ENCODE measurements at places on chromosomes 6 and 20.

GRCh38 chr20:38800882-38801281 is 4.6 kb upstream of the PPP1R16B start:
- DNase-seq, result no peak

- DNase-seq, result no peak
Measured at GRCh38 chr20:60352017-60352416, 393.8 kb downstream of the CDH26 start.

DNA sequence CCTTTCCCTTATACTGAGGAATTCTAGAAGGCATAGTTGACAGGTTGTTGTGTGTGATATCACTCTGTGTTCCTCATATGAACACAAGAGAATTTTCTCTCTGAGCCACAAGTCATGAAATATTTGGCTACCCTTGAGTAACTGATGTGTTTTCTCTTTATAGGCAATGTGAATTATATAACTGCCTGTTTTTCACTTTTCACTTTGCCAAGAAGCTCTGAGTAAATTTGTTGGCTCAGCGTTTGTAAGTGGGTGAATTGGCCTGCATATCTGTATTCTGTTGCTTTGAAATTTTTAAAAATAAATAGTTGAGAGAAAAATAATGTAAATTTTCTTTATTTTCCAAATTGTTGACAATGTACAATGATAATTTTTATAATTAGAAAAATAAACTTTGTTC is 5.2 kb upstream of the BTBD9 start:
- no peak for DNase-seq

DNA sequence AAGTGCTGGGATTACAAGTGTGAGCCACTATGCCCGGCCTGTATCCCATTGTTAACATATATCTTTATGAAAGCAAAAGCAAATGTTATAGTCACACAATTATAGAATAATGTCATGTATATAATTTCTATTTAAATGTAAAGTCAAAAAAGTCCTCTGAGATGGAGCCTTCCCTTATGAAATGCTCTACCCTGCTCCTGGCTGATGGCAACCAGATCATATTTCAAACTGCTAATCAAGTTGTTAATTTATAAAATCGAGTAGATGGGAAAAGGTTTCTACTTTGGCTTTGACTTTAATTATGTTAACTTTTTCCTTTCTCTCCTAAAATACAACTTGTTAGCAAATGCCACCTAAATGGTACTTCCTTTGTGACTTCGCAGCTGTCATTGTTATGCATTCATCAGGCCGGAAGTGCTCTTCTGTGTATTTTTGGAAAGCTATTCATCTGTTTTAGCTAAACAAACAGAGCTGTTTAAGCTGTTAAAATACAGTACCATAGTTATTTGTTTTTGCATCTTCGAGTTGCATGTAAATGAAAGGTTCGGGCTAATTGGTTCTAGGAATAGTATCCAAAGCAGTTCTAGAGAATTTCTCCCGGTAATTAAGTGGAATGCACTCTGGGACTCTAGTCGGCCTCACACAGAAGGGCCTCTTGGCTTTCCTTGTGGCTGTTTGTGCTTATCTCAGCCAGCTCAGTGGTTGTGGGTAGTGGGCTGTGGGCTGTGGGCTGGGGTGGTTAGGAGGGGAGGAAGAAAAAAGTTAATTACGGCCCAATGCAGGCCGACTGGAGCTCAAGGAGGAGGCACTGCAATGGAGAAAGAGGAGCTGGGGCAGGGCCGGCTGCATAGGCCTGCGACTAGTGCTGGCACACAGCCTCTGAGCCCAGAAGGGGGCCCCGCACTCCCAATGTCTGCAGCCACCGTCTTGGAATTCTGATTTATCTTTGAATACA is 34.8 kb downstream of the SLC35D3 start:
- DNase-seq, result no peak

DNA sequence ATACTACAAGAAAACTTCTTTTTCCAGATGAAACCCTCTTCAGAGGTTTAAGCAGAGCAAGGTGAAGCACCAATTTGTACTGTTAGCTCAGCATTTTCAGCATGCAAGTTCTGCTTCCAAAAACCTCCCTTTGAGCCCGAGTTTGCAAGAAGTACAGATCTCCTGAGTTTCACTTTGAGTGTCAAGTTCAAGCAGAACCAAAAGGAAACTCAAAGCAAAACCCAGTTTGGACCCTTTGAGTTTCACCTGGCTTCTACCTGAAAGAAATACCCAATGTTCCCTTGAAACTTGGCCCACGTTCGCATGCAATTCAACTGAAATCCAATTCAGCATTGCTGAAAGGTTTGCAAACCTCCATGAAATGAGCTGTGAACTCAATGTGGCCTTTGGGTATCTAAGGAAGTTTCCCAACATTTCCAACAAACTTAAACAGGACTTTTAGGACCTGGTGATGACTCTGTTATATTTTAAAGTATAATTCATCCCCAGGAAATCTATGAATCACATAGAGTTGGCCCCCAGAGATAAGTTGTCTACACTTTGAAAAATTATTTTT is 62.9 kb upstream of the HBS1L start:
- no peak for DNase-seq

DNA sequence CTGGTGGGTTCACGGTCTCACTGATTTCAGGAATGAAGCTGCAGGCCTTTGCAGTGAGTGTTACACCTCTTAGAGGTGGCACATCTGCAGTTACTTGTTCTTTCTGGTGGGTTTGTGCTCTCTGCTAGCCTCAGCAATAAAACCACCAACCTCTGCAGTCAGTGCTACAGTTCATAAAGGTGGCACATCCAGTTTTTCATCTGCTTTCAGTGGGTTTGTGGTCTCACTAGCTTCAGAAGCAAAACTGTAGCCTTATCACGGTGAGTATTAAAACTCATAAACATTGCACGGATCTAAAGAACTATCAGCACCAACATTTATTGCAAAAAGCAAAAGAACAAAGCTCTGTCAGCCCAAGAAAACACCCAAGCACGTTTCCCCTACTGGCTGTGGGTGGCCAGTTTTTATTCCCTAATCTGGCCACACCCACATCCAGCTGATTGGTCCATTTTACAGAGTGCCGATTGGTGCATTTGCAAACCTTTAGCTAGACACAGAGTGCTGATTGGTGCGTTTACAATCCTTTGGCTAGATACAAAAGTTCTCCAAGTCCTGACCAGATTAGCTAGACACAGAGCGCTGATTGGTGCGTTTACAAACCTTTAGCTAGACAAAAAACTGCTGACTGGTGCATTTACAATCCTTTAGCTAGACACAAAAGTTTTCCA is 3.4 kb upstream of the TMEM14C start:
- no peak for DNase-seq

DNA sequence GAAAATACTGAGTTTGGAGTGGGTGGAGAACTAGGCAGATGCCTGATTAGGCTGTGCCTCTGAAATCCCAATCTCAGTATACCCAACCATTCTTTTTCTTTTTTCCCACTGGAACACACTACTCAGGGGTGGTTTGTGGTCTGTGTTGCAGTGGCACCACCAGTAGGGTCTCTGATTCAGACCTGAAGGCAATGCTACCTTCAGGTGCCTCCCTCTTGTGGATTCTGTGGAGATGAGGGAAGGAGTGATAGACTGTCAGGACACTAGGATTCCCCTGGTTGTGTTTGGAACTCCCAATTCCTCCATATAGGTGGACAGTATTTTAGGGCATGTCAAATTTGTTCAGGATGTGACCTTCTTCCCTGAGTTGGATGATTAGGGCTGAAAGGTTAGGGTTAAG is 47.4 kb upstream of the SYNCRIP start:
- no peak for DNase-seq

GRCh38 chr6:25717866-25718740 is 36.4 kb upstream of the SLC17A4 start:
- DNase-seq, result no peak

- DNase-seq, result no peak
Measured at GRCh38 chr20:55095745-55096400, 620.5 kb downstream of the DOK5 start.

- no peak for DNase-seq
Measured at GRCh38 chr20:23034721-23035671, at the start of gene SSTR4. TSS of gene SSTR4 (plus strand) at chr20:23035312. CDS start at chr20:23035484, 172 bp downstream.

DNA sequence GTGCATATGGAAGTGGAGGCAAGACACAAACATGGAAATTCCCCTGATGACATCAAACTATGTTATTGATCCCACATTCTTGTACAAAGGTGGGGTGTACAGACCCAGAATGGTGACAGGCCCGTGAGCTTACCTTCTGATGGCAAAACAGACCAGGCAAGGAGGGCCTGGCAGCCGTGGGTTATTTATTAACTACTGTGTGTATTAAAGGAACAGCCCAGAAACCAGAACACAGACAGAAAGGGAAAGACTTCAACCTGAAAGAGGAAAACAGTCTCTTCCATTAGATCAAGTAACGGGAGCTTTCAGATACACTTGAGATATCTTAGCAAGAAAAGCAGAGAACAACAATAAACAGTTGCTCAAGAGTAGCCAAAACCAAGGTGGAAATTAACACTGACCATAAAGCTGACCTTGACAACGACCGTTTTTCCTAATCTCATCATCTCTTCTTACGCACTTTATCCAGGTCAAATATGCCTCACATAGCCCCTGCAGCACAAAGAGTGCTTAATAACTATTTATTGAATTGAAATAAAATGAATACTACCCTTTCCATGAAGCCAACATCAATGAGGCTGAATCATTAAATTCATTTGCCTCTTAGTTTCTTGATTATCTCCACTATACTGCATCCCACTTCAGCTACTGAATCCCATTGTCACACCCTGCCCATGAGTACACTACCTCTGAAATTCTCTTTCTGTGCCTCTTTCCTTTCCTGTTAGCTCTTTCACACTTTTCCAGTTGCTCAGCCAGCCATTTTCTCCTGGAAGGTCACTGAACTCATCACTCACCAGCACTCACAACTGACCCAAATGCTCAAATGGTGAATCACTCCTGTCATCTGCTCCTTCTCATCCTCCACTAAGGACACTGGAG is 67.4 kb downstream of the MOXD1 start:
- no peak for DNase-seq

DNA sequence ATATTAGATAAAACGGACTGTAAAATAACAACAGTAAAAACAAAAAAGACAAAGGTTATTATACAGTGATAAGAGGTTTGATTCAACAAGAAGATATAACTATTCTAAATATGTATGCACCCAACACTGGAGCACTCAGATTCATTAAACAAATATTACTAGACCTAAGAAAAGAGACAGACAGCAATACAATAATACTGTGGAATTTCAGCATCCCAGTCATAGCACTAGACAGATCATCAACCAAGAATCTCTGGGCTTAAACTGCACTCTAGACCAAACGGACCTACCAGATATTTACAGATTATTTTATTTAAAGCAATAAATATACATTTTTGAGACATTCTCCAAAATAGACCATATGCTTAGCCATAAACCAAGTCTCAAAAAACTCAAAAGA is 263.8 kb downstream of the C6orf118 start:
- DNase-seq, result no peak

DNA sequence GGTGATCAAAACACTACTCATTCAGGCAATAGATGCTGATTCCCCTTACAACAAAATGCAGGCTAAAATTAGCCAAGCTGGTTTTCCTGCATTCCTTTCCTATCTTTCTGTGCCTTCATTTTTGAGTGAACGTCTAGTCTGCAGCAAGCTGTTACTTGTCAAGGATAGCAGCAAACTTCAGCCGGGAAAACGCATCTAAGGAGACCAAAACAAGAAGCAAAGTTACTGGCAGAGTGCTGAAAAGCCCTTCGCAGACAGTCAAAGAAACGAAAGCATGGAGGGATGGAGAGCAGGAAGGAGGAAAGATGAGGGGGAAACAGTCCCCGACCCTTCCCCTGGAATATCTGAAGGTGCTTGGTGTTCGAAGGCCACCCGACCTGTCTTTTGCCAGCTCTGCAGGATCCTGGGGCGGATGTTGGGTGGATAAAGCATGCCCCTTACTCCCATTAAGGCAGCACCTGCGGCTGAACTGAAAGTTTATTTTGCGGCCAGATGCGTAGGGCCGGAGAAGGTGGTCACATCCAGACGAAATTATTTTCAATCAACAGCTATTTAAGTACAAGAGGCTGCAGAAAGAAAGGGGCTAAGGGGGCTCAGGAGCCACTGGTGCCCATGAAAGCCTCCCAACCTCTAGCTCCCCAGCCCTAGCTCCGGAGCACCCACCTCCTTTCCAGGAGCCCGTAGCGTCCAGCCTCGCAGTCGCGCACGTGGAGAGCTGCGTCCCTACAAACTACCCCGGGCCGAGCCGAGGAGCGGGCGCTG is 538 bp downstream of the FERMT1 start:
- no peak for DNase-seq

DNA sequence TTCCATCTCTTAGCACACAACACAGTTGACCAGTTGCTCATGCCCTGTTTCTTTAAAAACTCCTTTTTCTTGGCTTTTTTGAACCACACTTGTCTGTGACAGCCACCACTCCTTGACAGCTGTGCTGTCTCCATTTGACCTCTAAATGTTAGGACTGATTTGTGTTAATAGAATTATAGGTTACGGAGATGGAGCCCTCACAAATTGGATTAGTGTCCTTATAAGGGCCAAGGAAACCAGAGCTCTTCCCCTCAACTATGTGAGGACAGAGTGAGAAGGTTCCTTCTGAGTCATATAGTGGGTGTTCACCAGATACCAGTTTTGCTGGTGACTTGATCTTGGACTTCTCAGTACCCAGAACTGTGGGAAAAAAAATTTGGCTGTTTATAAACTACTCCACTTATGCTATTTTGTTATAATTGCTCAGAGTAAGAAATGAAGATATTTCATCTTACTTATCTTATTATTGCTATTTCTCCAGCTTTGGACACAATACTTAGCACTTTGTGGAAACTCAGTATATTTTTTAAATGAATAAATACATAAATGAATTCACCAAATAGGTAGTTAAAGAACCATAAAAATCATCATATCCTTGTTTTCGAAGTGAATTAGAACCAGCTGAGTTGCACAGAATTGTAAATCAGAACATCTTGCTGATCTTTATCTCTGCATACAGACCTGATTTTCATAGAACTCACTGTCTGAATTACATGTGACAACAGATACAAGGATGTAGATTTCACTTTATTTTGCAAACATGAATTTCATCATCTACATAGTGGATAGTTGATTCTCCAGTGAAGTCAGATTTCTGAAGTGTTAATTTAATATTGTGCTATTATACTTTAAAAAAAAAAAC is 598.5 kb upstream of the IRAK1BP1 start:
- DNase-seq, result no peak

DNA sequence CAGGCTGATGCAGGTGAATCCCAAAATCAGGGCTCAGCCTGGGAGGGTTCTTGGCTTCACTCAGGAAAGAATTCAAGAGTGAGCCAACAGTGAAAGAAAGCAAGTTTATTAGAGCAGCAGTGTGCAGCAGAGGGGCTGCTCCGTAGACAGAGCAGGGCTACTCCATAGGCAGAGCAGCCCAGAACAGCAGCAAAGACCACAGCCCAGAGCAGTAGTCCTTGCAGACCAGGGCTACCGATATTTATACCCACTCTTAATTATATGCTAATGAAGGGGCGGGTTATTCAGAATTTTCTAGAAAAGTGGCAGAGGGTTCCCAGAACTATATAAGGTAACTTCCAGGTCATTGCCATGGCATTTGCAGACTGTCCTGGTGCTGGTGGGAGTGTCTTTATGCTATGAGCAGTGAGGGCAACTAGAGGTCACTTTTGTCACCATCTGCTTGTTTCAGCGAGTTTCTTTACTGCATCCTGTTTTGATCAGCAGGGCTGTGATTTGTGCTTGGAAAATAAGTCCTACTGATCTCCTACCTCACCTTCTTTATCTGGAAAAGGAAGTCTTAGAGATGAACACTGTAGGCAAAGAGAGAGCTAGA is 39.8 kb upstream of the PTPN1 start:
- no peak for DNase-seq

GRCh38 chr6:113873043-113873667 is 16.0 kb downstream of the MARCKS start:
- DNase-seq, result no peak

- no peak for DNase-seq
Measured at GRCh38 chr6:106421496-106421895, 61.0 kb downstream of the CRYBG1 start.

GRCh38 chr6:119980802-119981201 is 631.2 kb upstream of the MAN1A1 start:
- DNase-seq, result no peak
